ENCODE measurements at places on chromosomes 2 and 18.
A peak's percentile ranks its signal among the peaks of the same experiment; 100 is the strongest.

- no peak overlapping the region for H3K4me3 ChIP-seq
- peak overlapping the region; percentile 16 for H3K27ac ChIP-seq
- no peak for DNase-seq
Measured at GRCh38 chr2:133755480-133756300, 187.4 kb upstream of the NCKAP5 start.

DNA sequence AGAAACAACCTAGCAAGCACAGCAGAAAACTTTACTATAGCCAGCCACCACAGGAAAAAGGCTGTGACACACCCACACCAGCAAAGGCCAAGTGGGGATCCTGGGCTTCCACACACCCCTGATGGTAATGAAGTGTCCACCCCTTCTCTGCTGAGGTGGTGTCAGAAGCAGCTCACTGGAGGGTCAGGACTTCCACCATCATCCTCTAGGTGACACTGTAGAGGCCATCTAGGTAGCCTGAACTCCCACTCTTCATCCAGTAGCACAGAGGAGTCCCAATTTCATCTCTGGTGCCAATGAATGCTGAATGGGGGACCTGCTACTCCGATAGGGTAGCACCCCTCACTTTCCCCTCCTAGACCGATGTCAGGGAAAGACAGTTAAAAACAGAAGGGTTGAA, 1544.4 kb downstream of the LRP1B start:
- H3K27me3 ChIP-seq: no peaks in the 10 kb centered on the region
- no peak for DNase-seq
- H3K4me3 ChIP-seq: no peak overlapping the region
- no peak overlapping the region for H3K27ac ChIP-seq
- H3K36me3 ChIP-seq: no peaks in the 10 kb centered on the region

GRCh38 chr2:60554646-60555065, 1.2 kb upstream of the BCL11A start:
- H3K4me1 ChIP-seq: peaks cover 52% of the 10 kb centered on the region
- H3K4me3 ChIP-seq: peak overlapping the region; percentile 42
- DNase-seq: no peak
- H3K27me3 ChIP-seq: peaks cover 90% of the 10 kb centered on the region

DNA sequence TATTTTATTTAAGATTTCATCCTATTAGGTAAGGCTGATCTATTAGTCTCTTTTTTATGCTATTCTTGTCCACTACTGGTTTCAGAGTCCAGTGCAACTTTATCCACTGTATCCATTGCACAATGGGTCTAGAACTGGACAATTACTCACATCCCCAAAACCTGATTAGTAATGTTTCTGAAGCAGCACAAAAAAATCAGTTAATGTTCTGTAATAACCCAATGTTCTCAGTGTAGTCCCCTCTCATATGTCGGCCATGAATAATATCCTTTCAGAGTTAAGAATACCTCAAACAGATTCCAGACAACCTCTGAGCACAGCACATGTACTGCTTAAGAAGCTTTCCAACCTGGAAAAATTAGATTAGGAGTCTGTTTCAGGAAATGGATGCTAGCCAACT, 29.7 kb downstream of the MGAT4A start:
- H3K4me1 ChIP-seq: peaks cover 38% of the 10 kb centered on the region
- H3K36me3 ChIP-seq: no peaks in the 10 kb centered on the region
- H3K4me3 ChIP-seq: no peak overlapping the region

GRCh38 chr2:153163055-153163454, 315.5 kb downstream of the RPRM start:
- no peak overlapping the region for H3K27ac ChIP-seq
- H3K36me3 ChIP-seq: no peaks in the 10 kb centered on the region
- no peak overlapping the region for H3K4me3 ChIP-seq
- DNase-seq: no peak
- no peaks in the 10 kb centered on the region for H3K27me3 ChIP-seq
- H3K4me1 ChIP-seq: no peaks in the 10 kb centered on the region

GRCh38 chr2:105365206-105365605, 27.9 kb downstream of the C2orf49 start:
- peaks cover 81% of the 10 kb centered on the region for H3K36me3 ChIP-seq
- no peaks in the 10 kb centered on the region for H3K4me1 ChIP-seq
- no peak for DNase-seq
- H3K27ac ChIP-seq: no peak overlapping the region

Data from tibial artery (tissue), 4 donors.